ENCODE measurements at places on chromosomes 6 and 20. TPM values are rescaled to one million over a fixed set of nuclear protein-coding genes. Genes with fewer than 3 reads are reported as not detected.
A peak's percentile ranks its signal among the peaks of the same experiment; 100 is the strongest.

- DNase-seq, result peak; percentile 35
Observed at GRCh38 chr20:34515484-34516246, 557 bp upstream of the DYNLRB1 start.

The BPIFB1 gene
- total RNA-seq, result not detected

- no peak for DNase-seq
Observed at GRCh38 chr20:573414-574296, 30.1 kb upstream of the CSNK2A1 start.

- DNase-seq, result no peak
Observed at GRCh38 chr20:48198929-48199451, 413.7 kb upstream of the SULF2 start.

DNA sequence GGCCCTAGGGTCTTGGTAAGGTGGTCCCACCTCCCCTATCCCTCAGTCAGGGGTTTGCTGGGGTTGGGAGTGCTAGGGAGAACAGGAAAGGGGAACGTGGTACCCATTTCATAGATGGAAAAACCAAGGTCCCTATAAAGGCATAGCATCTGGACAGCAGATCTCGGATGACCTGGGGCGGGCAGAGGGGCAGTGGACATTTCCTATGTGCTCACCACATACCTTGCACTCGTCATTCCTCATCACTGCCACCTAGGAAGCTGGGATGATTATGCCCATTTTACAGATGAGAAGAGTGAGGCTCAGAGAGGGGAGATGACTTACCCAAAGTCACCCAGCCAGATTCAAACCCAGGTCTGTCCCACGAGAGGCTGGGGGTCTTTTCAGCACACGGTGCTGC lies 12.1 kb downstream of the MYLK2 start:
- DNase-seq, result no peak

DNA sequence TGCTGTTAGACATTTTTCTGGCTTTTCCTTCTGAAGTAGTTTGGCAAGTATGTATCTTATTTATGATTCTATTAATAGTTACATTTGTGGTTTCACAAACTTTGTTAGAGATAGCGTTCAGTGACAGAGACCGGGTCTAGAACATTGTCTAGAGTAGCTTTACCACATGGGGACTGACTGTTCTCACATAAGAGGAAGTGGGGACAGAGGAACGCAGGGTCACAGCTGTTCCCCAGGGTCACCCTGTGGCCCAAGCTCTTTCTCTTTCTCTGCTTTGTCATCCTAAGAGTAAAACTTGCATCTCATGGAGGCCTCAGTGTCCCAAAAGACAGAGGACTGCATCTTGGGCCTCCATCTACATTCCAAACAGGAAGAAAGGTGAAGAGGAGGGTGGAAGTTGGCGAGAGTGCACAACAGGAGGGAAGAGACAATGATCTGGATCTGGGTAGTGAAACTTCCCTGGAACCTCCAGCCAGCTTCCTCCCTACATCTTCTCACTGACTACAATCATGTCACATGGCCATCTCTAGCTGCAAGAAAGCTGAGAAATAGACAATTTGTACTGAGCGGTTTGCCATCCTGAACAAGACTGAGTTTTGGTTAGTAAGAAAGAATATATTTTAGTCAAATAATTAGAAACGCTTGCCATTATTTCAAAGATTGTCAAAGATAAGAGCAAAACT lies 645.8 kb upstream of the ARID1B start:
- no peak for DNase-seq

DNA sequence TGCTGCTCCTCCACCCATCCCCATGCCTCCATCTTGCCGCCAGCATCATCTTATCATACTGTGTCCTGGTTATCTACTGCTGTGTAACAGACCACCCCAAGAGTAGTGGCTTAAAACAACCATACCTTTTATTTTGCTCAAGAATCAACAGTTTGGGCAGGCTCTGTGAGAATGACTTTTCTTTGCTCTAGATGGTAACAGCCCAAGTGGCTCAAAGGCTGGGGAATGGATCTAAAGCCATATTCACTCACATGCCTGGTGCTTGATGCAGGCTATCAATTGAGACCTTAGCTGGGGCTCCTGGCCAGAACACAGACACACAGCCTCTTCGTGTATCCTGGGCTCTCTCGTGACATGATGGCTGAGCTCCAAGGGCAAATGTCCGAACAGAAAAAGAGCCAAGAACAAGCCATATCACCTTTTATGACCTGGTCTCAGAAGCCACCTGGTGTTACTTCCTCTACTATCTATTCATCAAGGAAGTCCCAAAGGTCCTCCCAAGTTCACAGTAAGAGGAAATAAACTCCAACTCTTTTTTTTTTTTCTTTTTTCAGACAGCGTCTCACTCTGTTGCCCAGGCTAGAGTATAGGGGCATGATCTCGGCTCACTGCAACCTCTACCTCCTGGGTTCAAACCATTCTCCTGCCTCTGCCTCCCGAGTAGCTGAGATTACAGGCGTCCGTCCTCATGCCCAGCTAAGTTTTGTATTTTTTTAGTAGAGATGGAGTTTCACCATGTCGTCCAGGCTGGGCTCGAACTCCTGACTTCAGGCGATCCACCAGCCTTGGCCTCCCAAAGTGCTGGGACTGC lies 159.3 kb upstream of the JARID2 start:
- no peak for DNase-seq

- DNase-seq, result no peak
Observed at GRCh38 chr6:36127462-36128016, 2.8 kb upstream of the MAPK13 start.

- DNase-seq, result no peak
Observed at GRCh38 chr6:109816452-109817374, 125.6 kb downstream of the FIG4 start.

The KCNB1 gene
- 5.7 TPM for total RNA-seq

The ENPP5 gene
- 5.3 TPM for total RNA-seq

The PDYN gene
- total RNA-seq, result 16.3 TPM

- peak; percentile 62 for DNase-seq
Observed at GRCh38 chr6:2738373-2738979, 12.2 kb downstream of the MYLK4 start.

- no peak for DNase-seq
Observed at GRCh38 chr6:19440531-19440930, 396.6 kb upstream of the ID4 start.

GRCh38 chr6:56689114-56689513 lies 46.4 kb upstream of the DST start:
- DNase-seq, result no peak

The GLP1R gene
- total RNA-seq, result 0.41 TPM

DNA sequence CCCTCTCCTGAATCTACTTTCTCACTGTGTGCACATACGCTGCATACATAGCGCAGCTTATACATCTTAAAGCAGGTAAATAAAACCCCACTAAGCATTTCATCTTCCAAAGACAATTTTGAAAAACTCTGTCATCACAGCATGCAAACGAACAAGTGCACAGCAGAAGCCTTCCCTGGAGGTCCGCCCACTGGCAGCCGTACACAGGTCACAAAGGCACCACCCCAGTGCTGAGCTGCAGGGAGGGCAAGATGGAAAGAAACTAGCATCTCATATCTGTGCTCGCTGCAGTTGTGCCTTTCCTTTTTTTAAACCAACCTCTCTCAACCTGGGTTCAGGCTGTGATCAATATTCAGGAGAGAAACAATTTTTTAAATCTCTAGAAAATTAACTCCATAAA lies 73.3 kb downstream of the HUS1B start:
- no peak for DNase-seq

Measured in frontal cortex (tissue), 4 donors.